ENCODE measurements at places on chromosomes 2 and 18. TPM values are rescaled to one million over a fixed set of nuclear protein-coding genes. Genes with fewer than 3 reads are reported as not detected.

DNA sequence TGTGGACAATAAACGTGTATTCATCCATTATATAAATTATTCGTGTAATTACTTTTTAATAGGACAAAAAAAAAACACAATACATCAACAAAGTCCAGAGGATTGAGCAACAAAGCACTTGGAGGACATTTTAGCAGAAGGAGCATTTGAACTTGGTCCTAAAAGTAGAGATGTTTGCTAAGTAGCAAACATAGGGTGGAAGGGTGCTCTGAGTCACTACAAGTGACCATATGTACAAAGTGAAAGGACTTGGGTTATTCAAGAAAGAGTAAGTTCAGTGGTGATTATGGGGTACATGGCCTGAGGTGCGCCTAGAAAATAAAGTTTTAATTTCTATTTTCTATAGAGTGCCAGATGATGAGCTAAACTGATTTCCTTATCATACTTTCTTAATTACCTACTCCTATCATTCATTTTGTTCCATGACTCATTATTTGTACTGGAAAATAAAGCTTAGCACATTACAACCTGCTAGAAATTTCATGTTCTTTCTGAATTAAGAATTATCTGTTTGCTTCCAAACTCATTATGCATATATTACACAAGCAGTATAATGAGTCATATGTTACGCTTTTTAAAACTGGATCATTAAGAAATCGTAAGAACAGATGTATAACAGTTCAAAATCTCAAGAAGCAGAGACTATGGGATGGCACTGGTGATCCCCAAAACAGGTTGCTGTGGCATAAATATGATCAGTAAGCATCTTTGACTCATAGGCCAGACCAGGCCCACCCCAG lies 13.1 kb upstream of the PPP1R1C start:
- DNase-seq: no peak

- no peak for DNase-seq
Observed at GRCh38 chr18:54755456-54755855, 72.8 kb upstream of the RAB27B start.

DNA sequence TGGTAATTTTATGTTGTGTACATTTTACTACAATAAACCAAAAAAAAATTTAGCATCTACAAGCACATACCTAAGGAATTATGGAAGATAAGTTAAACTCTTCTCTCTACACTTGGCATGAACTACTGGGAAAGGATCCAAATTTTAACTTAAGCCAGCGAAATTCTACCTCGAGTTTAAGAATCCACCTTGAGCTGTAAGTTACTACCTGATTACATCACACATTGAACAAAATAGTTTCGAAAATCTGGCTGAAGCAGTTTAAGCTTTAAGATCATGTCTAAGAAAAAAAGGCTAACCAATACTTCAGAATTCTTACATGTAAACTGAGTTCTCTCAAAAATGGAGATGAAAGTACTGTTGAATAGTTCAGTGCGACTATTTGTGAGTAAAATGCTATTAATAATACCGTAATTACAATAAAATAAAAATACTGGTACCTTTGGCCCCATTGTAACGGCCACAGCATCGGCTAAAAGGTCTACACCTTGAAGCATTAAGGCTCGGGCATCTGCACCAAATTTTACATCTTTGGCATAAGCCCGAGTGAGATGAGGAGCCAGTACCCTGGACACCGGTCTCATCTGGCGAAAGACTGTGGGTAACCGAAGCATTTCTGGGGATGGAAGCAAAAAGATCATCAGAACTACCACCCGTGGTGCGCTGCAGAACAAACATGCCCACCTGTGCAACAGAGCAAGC lies 1.3 kb downstream of the HSPD1 start:
- DNase-seq: no peak

Gene ITGA6
- total RNA-seq: 13.5 TPM

GRCh38 chr2:148720501-148721001 lies 76.0 kb downstream of the EPC2 start:
- no peak for DNase-seq

DNA sequence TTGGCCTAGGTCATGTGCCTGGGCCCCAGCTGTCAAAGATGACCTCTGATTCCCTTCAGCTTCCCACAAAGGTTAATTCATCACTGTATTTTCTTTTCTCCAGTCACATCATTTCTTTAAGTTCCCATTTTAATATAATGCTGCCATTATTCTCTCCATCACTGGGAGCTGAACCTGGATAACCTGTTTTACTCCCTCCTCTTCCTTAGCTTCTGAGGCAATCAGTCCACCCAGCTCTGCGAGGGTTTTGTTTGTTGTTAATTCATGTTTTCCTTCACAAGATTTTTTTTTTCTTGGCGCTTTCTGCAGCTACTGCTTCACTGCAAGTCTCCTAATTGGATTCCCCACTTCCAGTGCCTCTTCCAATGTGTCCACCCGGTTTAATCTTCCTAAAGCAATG lies 5.1 kb upstream of the EML4 start:
- no peak for DNase-seq

DNA sequence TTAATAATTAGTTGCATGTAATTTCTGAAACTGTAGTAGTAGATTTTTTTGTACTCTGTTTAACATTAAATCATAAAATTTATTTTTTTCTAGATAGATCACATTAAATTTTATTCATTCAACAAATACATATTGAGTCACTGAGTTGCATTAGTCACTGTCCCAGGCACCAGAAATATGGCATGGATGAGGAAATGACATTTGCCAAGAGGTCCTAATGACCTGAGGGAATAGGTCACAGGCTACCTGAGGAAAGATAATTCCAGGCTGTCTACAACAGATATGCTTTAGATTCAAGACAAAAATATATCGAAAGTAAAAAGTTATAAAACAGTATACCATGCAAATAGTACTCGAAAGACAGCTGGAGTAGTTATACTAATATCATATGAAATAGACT lies 852.4 kb upstream of the ACVR2A start:
- no peak for DNase-seq

Gene SERPINB12
- total RNA-seq: not detected

DNA sequence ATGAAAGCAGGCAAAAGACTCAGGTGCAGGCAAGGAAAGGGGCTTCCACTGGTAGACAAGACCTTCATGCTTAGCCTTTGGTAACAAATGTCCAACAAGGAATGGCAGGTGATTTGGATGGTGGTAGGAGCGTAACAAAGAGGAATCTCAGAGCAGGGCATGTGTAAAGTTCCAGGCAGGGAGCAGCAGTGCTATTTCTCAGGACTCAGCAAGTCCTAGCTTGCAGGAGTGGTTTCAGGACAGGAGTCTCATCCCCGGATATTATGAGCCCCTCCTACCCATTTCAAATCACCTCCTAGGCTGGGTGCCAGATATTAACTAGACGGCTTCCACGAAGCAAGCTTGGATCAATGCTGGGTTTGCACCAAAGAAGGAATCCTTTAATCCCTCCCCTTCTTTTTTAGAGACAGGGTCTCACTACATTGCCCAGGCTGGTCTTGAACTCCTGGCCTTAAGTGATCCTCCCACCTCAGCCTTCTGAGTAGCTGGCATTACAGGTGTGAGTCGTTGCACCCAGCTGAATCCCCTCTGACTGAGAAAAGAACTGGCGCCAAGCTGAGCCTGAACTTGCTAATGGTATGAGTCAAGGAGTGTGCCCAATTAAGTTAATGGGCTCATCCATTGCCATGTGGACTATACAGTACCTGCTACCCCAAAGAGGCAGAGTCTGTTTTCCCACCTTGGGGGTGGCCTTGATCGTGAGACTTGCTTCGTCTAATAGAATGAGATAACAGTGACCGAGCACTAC lies 190.3 kb downstream of the ARL4C start:
- no peak for DNase-seq

DNA sequence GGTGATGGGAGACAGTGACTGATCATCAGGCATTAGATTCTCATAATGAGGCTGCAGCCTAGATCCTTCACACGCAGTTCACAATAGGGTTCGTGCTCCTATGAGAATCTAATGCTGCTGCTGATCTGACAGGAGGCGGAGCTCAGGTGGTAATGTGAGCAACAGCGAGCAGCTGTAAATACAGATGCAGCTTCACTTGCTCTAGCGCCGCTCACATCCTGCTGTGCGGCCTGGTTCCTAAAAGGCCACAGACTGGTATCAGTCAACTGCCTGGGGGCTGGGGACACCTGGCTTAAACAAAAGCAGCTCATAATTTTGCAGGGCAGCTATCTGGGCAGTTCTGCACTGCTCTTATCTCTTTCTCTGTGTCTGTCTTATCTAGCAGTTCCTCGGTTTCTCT lies 20.4 kb upstream of the CD226 start:
- DNase-seq: no peak

Gene ETAA1
- total RNA-seq: 3.2 TPM

- DNase-seq: no peak
Observed at GRCh38 chr18:13145636-13146190, 72.8 kb upstream of the LDLRAD4 start.

Gene RND3
- 19.2 TPM for total RNA-seq

DNA sequence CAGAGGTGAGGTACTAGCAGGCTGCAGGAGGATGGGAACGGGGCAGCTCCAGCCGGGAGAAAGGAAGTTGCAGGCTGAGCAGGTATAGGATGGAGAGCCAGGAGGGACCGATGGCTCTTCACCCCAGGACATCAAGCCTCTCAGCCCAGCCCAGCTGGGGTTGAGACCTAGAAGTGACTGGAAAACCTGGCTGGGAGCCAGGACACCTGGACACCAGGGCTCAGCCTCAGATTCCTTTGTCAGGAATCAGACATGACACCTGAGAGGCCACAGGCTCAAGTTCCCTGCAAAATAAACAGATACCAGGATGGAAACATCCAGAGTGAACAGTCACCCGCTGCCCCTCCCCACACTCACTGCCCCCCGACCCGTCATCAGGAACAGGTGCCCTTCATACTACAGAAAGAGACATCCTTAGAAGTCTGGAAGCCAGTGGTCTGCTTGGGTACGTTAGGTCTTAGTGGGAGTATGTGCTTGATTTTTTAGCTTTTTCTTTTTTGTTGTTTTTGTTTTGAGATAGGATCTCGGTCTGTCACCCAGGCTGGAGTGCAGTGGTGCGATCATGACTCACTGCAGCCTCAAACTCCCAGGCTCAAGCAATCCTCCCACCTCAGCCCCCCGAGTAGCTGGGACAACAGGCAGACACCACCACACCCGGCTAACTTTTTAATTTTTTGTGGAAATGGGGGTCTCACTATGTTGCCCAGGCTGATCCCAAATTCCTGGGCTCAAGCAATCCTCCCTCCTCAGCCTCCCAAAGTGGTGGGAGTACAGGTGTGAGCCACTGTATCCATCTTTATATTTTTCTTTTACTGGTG lies 95.7 kb upstream of the STPG4 start:
- no peak for DNase-seq

GRCh38 chr2:133841900-133842299 lies 273.6 kb upstream of the NCKAP5 start:
- no peak for DNase-seq

DNA sequence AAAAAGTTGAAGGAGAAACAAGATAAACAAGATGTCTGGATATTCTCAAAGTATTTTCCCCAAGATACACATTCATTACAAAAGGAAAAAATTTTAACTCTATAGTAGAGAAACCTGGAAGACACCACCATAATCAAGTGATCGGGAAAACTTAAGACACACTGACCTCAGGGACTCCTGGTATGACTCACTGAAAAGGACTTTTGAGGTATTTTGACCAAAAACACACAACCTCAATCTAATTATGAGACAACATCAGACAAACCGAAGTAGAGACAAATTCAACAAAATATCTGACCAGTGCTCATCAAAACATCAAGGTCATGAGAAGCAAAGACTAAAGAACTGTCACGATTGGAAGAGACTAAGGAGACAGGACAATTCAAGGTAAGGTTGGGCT lies 34.7 kb downstream of the LPIN2 start:
- no peak for DNase-seq

DNA sequence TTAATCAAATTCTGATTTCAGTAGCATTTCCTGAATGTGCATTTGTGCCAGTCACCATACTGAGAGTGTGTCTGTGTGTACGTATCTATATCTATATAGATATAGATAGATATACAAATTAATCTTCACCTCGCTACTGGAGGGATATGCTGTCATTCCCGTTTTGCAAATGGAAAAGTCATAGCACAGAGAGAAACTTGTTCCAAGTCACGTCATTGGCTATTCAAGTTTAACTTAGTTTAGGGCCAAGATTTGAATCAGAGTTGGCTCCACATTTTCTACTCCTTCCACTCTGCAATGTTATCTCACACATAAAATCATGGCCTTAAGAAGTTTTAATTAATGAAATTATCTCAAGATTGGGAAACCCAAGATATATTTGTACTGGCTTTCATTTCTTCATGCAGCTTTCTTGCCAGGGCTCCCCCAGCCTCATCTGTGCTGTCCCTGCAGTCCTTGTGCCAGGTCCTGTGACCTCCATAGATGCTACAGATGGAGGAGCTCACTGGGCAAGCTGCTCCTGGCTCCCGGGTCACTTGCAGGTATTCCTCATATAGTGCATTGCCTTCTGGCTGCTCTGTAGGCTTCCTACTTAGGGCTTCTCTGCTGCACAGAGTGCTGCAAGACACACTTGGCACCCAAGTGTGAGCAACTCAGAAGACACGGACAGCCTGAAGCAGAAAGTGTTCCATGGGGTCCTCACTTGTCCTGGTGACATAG lies 245.8 kb downstream of the KCNS3 start:
- no peak for DNase-seq

DNA sequence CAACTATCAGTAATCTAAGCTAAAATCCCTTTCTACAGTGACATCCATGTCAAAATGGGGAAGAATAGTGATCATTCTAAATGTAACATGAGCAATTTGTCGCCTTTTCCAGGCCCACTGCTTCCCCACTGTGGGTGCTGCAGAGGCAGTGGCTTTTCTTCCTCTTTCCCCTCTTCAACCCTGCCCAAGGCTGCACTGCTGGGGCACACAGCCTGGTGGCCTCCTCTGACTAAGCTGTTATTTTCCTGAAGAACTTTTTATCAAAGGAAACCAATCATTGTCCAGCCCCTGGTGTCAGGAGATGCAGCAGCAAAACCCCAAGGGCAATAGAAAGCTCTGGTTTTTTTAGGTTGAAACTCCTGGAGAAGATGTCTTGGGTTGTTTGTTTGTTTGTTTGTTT lies 117.6 kb upstream of the KLF7 start:
- DNase-seq: no peak

- DNase-seq: no peak
Observed at GRCh38 chr2:102109016-102109415, 33.5 kb upstream of the IL1R1 start.

DNA sequence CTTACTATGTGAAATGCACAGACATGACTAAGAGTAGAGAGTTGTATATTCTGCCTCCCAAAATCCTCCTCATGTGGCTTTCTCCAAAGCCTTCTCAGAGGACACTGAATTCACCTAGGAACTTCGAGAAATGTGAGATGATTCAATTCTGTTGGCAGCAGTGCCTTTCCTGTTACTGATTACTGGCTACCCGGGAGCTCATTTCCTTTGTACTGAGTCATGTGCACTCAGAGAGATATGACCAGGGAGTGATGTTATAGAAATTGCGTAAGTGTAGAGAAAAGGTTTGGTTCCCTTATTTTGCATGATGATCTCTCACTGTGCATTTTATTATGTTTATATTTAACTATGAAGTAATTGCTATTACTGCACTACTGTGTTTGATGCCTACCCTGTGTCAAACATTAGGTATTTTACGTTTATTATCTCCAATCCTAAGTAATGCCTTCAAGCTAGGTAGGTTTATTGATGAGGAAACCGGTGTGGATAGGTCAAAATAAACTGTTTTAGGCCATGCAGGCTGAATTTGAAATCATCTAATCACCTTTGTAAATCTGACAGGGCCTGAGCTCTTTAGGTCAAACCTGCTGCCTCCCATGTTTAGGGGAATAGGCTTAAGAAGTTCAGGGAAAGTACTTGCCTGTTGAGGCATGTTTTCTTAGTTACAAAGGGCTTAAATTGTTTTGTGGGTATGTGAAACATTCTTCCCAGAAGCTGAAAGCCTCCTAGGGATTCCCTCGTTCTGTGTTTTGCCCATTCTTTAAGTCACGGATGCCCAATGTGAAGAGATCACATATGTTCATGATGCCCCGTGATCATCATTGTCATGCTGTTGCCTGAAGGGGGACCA lies 86.8 kb downstream of the FMNL2 start:
- no peak for DNase-seq

All from left lobe of liver (tissue), 2 donors.